Activated T-helper 9 cell treated with anti-CD3 and anti-CD28 coated beads, Interleukin-2, amount 50 U/mL, for 16 hours (primary cell): ENCODE measurements at places on chromosomes 5 and 9.

DNA sequence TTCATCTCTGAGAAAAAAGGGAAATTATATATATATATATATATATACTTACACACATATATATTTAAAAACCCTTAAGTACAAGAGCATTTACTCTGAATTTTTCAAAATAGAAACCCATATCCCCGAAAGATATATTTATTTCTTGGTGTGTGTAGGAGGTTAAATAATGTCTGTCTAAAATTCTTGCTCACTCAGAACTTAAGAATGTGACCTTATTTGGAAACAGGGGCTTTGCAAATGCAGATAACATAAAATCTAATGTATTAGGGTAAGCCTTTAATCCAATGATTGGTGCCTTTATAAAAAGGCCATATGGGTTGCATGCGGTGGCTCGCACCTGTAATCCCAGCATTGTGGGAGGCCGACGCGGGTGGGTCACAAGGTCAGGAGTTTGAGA, 517.3 kb upstream of the TLE4 start:
- no peak for DNase-seq

GRCh38 chr5:98096155-98096554, 677.3 kb upstream of the RGMB start:
- DNase-seq, result no peak

GRCh38 chr9:75090579-75090978, 2.3 kb downstream of the OSTF1 start:
- DNase-seq, result no peak

GRCh38 chr5:119022017-119022745, 33.8 kb upstream of the DTWD2 start:
- DNase-seq, result no peak

DNA sequence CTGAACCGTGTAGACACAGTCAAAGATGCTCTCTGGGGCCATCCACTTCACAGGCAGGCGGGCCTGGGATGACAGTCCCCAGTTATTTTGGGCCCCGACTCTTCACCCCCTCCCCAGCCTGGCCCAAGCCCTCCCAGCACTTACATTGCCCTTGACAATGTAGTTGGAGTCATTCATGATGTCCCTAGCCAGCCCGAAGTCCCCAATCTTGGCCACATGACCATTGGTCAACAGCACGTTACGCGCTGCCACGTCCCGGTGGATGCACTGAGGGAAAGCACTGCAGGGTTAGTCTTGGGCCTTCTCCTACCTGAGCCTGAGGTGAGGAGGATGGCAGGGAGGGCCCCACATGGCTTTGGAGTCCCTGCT, 30.3 kb downstream of the CSF1R start:
- no peak for DNase-seq

- no peak for DNase-seq
Observed at GRCh38 chr5:33854733-33855151, 37.0 kb downstream of the ADAMTS12 start.

DNA sequence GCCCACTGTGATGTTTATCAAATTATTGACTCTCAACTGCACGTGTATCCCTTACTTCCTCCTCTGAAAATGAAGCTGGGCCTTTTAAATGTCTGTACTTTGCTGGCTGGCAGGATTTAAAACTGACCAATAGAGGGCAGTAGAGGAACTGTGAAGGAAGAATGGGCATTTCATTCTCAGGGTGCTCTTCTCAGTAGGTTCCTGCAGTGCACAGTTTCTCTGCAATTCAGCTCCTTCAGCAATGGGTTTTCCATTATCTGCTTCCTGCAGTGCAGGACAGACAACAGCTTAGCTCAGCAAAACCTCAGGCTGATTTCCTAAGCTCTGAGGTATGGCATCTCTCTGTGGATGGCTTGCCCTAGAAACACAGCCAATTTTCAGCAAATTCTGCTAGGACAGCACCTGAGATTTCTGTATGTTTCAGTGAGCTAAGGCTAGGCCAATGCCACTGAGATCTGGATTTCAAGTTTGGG, 298.4 kb upstream of the PRDM9 start:
- DNase-seq, result no peak

DNA sequence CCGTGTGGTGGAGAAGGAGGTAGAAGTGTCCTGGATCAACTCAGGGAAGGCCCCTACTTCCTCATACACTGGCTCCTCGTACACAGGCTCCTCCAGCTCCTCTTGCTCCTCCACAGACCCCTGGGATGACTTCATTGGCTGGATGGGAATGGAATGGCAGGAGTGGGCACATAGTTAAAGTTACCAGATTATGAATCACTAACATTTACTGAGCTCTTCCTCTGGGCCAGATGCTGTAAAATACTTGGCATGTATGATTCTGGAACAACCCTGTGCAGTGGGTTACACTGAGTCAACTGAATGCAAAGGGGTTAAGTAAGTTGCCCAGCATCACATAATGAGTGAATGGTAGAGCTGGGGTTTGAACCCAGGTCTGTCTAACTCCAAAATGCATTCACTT, 3.1 kb upstream of the FCHSD1 start:
- DNase-seq, result no peak

- no peak for DNase-seq
Observed at GRCh38 chr5:87020099-87020934, 247.4 kb upstream of the RASA1 start.

GRCh38 chr5:176524987-176525386, 12.2 kb downstream of the RNF44 start:
- no peak for DNase-seq

- DNase-seq, result no peak
Observed at GRCh38 chr5:122773619-122774018, 1.3 kb upstream of the SNX2 start.

DNA sequence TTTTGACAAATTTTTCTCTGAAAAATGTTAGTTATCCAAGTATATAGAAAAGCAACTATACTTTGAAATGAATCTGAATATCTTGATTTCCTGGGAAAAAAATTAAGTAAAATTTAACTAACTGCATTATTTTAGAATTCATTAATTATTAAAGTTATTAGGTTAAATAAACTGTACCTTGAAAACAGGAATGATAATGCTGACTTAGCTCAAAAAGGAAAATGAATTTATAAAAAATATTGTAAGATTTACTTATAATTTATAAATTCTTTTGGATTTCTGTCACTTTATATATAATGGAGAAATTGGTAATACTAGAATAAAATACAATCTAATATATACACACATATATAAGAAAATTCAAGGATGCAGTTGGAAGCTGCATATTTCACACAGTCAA, 36.1 kb upstream of the ACOT12 start:
- DNase-seq, result no peak
